Activated CD8-positive, alpha-beta memory T cell treated with anti-CD3 and anti-CD28 coated beads for 48 hours (primary cell): ENCODE measurements at places on chromosomes 2 and 18.

- no peak for DNase-seq
These were observed 96.4 kb upstream of the FOSL2 start for GRCh38 chr2:28296243-28296642.

DNA sequence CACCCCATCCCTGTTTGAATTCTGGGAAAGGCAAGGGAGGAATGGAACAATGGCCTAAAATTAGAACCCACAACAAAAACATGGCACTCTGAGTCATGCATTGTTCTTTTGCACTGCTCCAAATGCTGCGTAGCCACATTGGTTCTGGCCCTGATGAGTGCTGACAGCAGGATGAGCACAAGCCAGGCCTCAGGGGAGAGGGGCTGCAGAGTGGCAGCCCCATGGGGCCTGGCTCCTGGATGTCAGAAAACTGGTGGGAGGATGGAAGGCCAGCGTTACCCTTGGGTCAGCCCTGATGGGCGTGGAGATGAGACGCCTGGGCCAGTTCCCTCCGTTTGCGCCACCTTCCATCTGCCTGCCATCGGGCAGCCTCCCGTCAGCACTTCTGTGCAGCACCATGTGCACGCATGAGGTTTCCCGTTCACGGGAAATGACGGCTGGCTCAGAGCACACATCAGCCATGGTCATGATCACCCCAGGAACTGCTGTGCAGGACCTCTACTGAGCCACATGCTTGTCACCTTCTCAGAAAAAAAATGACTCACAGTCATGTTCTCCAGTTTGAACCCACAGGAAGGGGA, 65.6 kb downstream of the CYP26B1 start:
- no peak for DNase-seq

DNA sequence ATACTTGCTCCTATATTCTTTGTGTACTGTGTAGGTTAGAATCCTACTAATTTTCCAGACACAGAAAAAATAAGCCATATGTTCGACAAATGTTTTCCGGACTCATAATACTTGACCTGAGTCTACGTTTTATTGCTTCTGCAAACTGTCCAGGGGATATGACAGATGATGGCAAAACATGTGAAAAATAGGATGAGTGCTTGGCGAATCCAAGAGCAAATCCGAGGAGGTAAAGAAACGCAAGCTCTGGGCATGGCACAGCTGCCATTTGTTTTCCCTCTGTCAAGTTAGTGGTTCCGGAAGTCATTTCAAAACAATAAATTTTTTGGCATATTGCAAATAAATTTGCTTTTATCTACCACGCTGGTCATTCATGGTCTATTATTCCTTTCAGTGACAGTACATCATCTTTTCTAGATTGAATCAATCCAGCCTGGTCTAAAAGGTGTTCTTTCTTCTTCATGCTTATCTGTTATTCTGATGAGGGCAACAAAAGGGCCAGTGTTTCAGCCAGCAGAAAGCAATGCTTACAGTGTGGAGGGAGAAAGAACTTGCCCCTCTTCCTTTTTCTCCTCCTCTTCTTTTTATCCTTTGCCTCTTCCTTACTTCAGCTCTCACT, 476.1 kb upstream of the SOX11 start:
- DNase-seq, result no peak

GRCh38 chr2:151853070-151853758, 25.0 kb upstream of the ARL5A start:
- DNase-seq, result no peak

GRCh38 chr2:46666044-46666679, 186.8 kb downstream of the TMEM247 start:
- no peak for DNase-seq

DNA sequence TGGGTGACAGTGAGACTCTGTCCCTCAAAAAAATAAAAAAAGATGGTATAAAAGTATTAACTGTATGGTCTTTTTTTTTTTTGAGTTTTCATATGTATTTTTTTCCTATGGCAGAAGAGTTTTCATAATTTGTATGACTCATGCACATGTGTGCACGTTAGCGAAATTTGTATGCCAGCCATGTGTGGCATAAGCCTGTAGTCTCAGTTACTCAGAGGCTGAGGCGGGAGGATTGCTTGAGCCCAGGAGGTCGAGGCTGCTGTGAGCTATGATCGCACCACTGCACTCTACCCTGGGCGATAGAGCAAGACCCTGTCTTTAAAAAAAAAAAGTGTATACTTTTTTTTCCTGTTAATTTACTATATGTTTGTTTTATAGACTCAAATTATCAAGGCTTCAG, 160.8 kb downstream of the TGIF1 start:
- no peak for DNase-seq

DNA sequence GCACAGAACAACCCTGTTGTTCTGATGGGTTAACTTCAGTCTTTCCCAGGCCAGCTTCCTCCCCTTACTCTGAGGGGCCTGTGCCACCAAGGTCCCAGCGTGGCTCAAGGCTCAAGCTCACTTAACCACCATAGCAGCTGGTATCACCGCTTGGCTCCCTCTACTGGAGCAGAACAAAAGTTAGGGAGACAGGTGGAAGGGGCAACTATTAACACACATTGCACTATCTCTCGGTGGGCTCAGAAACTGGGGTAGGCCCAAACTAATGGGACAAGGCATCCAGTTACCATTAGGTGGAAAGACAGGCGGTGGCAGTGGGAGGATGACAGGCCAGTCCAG, 88.7 kb upstream of the ATL2 start:
- DNase-seq, result no peak

GRCh38 chr18:79397830-79398761, 2.4 kb downstream of the NFATC1 start:
- no peak for DNase-seq

DNA sequence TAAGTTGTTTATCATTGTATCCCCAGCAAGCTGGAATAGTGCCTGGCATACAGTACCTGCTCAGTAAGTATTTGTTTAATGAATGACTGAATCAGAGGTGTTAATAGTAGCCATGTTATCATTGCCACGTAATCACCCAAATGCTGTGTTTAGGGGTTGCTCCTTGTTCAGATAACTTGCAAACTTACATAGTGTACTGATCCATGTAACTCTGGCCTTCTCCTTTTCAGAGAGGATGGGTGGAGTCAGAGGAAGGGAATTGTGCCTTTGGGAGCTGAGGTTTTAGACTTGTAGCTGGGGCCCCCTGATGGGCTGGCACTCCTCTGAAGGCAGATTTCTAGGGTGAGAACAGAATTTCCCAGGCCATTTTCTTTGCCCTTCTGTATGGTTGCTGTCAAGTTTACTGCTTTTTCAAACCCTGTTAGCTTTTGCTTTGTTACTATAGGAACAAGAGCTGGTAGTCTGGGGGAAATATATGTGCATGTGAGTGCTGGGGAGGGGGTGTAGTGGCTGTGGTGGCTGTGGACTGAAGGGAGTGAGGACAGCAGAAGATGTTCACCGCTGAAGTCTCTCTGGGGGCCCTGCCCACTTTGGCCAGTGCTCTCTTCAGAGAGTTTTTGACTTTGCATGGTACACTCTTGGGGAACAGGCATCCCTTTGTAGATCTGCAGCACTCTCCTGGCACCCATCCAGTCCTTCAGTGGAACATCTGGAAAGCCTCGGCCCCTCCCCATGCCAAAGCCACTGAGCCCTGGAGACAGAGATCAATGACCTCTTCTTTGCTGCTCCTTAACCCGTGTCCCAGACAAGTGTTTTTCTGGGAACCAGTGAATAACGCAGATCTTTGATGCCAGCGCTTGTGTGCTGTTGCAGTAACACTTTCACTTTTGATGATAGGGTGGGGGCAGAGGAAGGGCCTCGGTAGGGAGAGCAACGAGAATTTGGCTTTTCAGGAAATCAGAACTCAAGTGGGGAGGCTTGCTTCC, 209.0 kb downstream of the PRKCE start:
- DNase-seq, result no peak

- DNase-seq, result no peak
These were observed 809.2 kb downstream of the CNTNAP5 start for GRCh38 chr2:124834331-124834730.
